Left colon (tissue), 2 donors: ENCODE measurements at places on chromosomes 5 and 9.

- no peak for DNase-seq
Measured at GRCh38 chr5:9898319-9898718, 268.2 kb upstream of the TAS2R1 start.

- DNase-seq: no peak
Measured at GRCh38 chr9:33256236-33256635, 8.3 kb downstream of the BAG1 start.

DNA sequence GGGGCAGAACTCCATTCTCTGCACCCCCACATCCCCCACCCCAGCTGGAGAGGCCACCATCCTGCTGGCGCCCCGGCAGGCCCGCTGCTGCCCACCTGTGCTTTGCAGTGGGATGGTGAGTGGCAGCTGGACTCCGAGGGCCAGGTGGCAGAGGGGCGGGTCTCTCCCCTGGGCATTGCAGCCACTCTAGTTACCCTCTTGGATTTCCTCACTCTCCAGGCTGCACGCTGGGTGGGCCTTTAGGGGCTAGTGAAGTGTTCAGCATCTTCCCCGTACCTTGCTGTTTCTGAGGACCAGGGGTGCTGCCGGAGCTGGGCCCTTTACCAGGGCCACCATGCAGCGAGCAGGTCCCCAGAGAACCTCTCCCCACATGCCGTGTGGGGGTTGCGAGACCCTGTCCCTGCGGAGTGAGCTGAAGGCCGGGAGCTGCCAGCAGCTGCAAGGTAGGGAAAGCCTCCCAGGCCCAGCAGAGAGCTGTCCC is 88.4 kb upstream of the SH3PXD2B start:
- DNase-seq: no peak

DNA sequence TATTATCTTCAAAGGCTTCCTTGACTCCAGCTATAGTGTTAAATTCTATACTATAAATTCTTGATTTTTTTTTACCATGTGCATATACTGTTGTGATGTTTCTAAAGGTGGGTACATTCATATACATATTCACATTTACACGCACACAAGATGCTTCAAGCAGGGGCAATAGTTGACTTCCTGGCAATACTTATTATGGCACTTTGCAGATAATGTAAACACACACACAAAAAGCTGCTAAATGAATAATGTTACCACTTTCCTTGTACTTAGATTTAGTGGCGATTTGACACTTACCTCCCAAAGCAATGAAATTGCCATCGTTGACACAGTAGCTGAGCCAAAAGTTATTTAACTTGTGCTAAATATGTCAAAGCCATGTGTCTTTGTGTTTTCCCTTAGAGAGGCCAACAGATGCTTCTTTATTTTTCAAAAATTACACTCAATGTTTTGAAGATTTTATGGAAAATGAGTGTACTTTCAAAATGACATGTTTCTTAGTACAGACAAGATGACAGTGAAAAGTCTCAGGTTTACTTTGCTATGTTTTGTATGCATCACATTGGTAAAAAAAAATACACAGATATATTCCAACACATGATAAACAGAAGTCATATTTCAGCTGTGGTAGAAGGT is 12.2 kb upstream of the ERAP2 start:
- DNase-seq: no peak

DNA sequence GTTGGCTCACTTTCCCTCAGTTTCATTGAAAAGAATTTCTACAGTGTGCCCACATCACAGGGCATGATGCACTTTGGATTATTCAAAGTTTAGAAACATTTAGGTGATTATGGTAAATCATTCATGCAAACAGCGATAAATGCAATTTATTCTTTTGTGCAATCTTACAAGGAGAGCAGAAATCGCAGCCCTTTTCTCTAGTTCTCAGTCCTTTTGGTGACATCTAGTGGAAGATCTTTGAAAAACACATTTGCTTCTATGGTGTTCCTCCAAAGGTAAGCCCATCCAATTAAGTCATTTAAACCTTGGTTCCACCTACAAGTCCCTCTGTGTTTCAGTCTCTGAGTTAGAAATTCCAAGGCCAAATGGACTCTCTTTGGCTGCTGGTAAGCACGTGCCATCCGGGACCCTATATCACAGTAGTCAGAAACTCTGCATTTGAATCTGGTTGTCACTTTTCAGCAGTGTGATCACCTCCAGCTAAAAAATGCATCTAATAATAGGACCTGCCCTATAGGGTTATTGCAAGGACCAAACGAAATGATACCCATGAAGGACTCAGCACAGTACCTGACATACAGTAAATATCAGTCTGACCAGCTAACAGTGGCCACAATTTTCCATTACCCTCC is 66.4 kb downstream of the MACROH2A1 start:
- no peak for DNase-seq

DNA sequence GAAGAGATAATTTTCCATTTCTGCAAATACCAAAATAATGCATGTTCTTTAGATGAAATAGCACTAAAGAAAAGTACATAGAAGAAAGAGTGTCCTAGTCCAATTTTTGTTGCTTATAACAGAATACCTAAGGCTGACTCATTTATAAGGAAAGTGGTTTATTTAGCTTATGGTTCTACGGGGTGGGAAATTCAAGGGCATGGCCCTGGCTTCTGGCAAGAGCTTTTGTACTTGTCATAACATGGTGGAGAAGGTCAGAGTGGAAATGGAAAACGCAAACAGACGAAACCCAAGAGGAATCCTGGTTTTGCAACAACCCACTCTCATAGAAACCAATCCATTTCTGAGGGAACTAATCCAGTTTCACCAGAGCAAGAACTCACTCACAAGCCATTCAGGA is 283.7 kb downstream of the CSNK1G3 start:
- no peak for DNase-seq

DNA sequence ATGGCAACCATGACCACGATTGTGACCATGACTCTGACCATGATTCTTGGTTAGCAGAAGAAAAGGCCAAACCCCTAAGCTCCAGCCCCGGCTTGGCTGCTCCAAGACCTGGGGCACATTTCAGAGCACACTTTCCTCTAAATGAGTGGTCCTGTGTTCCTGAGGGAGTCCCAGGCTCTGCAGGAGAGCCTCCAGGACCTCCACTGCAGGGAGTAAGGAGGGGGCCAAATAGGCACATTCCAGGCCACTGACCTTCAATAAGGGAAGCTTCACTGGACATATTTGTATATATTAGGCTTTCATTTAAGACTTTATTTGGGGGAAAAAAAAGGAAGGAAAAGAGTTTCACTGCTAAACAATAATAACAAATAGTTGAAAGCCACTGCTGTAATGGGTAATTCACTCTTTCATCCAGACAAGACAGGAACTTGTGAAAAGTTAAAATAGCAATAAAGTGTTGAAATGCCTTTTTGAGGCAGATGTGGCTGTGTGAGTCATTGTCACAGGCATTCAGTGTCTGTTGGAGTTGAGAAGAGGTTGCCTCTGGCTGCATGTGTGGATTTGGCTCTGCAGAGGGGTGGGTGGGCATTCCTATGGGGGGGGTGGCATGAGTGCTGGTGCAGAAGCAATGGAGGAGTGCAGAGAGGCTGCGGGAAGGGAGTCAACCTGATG is 63.9 kb upstream of the TGFBR1 start:
- no peak for DNase-seq

- no peak for DNase-seq
Measured at GRCh38 chr5:124614836-124615385, 131.5 kb downstream of the ZNF608 start.

- no peak for DNase-seq
Measured at GRCh38 chr5:179494774-179495526, 55.4 kb upstream of the RUFY1 start.

DNA sequence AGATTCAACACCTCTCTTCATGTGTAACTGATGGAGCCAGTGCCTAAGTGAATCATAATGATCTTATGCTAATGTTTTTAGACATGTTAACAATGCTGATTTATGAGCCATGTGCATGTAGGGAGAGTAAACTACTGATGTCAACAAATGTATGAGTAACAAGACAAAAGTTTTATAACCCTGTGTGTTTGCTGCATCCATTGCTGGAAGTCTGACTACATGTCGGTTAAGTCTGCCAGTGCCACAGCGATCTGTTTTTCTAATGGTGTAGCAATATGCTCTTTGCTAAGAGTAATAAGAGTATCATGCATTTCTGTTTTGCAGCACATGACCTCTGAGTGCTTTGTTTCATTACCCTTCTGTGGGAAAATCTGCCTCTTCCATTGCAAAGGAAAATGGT is 26.4 kb upstream of the TMOD1 start:
- no peak for DNase-seq

DNA sequence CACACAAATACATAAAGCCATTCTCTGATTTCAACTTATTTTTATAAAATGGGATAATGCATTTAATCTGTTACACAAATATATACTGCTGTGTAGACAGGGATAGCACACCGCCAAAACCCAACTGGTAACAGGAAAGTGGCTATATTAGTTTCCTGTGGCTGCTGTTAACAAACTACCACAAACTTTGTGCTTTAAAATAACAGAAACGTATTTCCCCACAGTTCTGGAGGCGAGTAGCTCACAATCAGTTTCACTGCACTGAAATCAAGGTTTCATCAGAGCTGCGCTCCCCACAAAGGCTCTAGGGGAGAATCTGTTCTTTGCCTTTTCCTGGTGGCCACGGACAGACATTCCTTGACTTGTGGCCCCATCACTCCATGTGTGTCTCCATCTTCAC is 94.0 kb downstream of the MLLT3 start:
- no peak for DNase-seq

DNA sequence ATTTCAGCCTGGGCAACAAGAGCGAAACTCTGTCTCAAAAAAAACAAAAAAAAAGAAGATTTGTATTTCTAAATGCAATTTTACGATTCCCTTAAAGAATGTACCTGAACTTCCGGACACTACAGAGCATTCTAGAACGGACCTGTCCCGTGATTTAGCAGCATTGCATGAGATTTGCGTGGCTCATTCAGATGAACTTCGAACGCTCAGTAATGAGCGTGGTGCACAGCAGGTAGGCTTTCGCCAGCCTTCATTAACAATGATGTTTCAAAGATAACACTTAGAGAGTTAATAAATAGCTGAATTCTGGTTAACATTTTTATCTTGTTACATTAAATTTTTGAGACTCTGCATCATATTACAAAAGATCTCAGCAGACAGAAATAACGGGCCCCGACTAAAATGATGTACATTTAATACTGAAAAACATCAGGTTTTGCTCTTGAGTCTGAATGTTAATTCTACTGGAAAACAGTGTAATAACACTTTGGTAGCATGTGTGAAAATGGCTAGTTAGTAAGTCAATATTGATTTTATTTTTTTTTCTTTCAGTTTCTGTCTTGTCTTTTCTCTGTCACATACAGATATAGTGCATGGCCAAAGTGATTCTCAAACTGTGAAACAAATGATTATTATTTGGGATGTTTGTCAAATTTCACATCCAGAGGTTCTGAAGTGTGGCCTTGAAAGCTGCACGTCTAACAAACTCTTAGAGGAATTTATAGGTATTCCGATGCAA is 23.3 kb downstream of the CCNH start:
- no peak for DNase-seq

DNA sequence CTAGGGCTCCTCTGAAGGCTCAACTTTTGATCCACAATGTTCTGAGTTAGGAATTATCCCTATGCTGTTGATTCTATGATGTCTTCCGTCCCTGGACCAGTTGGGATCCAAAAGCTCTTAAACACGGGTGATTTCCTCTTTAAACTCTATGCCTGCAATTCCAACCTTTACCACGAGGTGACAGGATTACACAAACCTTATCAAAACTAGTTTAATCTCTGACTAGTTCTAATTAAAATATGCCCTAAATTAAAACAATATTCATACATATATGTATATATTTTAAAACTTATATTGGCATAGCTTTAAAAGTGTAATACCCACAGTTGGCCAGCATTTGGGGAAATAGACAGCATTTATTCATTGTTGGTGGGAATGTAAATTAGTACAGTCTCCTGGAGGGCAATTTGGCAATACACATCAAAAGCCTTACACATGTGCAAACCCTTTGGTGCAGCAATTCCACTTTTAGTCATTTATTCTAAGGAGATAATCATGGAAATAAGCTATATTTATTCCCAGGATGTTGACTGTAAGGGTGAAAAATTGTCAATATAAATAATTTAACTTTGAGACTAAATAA is 51.6 kb upstream of the PHYKPL start:
- no peak for DNase-seq

DNA sequence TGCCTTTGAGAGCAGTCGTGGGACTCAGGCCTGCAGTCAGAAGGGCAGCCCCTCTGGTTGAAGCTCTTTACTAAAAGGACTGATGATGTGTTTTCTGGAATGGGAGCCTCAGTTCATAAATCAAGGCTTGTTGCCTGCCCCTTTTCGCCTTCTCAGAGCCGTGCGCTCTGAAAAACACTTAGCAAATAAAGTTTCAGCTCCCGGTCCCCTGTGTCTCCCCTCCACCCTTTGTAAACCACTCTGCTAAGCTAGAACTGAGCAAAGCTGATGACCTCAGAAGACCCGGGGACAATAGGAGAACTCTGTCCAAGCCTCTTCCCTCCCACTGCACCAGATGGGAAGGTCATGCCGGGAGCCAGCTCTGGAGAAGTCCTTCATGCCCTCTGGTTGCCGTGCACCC is 39.3 kb upstream of the ADRA1B start:
- DNase-seq: no peak

- DNase-seq: peak; percentile 10
Measured at GRCh38 chr5:91219091-91219802, 163.9 kb downstream of the ARRDC3 start.

- DNase-seq: no peak
Measured at GRCh38 chr5:10860645-10861422, 99.8 kb upstream of the DAP start.
